Frontal cortex (tissue), 4 donors: ENCODE measurements at places on chromosomes 5 and 9.
A peak's percentile ranks its signal among the peaks of the same experiment; 100 is the strongest.

GRCh38 chr5:148401604-148402003, 17.8 kb downstream of the FBXO38 start:
- no peak for DNase-seq

DNA sequence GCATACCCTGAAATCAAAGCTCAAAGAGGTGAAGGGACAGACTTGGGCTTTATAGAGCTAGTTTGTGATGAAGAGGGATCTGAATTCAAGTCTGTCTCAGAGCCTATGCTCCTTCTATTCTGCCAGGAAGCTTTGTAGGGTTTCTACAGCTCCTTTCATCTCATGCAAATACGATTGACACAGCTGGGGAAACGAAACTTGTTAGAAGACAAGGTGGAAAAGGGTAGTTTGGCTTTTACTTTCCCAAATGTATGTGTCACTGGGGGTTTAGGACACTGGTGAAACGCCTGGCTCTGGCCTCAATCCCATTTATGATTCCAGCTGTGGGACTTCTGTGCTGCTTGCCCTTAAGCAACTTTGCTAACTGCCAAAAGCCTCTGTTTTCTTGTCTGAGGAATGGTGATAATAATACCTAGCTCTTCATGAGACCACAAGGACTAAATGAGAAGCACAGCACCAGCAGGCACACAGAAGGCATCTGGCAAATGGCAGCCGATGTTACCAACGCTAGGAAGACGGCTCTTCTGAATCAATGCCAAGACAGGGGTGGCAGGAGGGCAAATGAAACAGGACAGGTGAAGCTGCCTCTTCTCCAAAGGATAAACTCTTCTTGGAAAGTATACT, 70.3 kb upstream of the EQTN start:
- no peak for DNase-seq

DNA sequence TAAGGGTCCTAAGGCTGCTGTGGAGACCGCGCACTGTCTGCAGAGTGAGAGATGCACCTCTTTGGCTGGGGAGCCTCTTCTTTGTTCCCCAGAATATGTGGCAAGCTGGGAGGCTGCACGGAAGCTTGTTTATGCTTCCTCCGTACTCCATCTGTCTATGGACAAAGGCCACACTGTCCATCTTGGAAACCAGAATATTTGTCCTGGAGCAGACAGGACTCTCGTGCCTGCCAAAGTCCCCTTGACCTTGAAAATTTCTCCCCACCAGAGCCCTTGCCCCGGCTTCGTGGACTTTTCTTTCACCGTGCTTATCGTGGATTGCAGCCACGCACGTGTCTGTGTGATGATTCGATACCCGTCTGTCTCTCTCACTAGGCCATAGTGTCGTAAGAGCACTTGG, 147.4 kb downstream of the NSG2 start:
- no peak for DNase-seq

- DNase-seq: no peak
These were observed 30.9 kb downstream of the ANGPTL2 start for GRCh38 chr9:127091526-127091925.

GRCh38 chr9:5869315-5870019, 21.2 kb upstream of the MLANA start:
- no peak for DNase-seq

GRCh38 chr5:29701600-29701999, 1491.9 kb upstream of the CDH6 start:
- DNase-seq: no peak

DNA sequence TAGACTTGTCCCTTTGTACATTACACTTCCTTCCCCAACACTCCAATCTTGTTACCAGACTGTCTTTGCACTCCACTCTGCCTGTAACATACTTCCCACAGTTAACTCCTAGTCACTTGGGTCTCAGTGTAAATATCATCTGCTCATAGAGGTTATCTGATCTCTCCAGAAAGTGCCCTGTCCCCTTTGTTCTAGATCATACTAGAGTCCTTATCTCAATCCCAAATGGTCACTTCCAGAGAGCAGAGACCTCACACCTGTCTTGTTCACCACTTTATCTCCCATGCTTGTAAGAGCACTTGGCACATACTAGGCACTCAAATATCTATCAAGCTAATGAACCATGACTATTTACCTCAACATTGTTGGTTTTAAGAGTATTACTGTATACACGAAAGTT, 30.4 kb downstream of the SETX start:
- no peak for DNase-seq

DNA sequence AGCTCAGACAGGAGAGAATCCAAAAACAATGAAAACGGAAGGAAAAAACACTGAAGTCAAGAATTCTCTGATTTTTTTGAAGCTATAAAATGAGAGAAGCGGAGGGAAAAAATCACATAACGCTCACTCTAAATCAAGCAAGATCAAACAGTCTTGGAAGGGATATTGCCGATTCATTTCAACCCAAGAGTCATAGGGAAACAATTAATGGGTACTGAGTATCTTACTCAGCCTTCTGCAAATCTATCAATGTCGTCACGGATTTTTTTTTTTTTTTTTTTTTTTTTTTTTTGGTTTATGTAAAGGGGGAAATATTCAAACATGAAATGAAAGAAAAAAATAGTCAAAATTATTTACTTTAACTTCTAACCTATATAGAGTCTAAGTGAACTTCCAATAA, 9.5 kb downstream of the MEF2C start:
- no peak for DNase-seq

DNA sequence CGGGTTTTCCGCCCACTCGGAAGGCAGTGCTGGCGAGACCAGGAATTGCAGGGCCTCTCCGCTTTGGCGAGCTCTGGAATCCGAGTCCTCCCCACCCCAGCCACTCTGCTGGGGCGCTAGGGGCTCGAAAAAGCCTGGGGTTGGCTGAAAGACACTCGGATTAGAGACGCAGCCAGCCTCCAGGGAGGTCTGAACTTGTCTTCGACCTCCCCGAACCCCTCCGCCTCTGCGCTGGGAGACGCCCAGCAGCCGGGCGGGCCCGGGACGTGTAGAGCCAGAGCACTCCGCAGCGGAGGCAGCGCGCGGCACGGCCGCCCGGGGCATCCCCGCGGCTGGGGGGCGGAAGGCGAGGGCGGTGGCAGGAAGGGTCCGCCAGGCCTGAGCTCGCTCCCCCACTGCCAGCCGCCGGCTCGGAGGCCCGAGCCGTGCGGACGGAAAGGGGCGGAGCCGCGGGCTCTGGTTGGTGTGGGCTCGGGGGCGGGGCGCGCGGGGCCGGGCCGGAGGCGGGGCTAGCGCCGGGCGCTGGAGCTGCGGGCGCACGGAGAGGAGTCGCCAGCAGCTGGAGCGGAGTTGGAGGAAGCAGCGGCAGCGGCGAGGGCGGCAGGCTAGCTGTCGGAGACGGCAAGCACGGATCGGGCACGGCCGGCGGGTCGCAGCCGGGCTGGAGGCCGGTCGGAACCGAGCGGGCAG, at the start of gene PIK3R1:
Gene PIK3R1, plus strand, starts transcription at position 549 of the 690 bp plus-strand sequence. CDS start 10,920 bp downstream, outside the sequence.
- peak; percentile 97 for DNase-seq

DNA sequence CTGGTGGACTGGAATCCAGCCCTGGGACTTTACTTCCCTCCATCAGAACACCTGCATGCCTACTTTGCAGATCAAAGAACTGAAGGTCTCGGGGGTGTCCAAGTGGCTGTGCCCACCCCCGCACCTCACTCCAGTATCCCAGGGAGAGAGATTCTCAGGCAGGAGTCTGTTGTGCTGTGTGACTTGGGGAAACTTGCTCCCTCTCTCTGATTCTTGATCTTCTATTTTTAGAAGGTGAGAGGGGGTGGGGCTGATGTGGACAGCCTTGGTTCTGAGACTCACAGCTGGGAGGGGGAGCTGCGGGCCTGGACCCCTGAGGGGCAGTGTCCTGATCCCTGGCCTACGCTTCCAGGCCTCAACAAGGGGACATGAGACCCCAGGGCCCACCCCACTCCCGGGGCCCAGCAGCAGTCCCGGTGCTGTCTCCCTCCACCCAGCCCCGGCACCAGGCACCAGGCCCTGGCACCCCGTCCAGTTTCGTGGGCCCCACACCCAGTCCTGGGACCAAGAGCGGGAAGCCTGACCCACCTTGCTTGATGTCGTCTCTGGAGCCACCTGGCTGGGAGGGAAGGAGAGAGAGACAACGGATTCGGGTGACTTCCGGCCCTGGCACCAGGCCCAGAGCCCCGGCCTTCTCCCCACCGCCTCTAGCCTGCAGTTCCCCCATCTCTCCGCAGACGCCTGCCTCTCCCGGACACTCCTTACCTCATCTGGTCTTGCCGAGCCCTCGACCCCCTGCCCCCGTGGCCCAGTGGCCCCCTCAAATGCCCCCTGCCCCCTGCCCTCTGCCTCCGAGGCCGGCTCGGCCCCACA, 74.0 kb upstream of the SPTLC1 start:
- DNase-seq: no peak

- DNase-seq: no peak
These were observed 157.2 kb upstream of the PANK3 start for GRCh38 chr5:168736281-168736831.

DNA sequence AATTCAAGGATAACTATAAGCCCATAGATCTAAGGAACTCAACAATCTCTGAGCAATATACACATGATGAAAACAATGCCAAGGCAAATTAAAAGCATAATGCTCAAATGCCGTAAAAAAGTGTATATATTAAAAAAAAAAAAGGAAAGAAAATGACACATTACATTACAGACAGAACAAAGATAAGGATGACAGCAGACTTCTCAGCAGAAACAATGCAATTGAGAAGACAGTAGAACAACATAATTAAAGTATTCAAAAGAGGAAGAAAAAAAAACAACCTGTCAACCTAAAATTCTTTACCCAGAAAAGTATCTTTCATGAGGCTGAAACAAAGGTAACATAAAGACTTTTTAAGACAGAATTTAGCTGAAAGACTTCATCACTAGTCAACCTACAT, 591.7 kb downstream of the ZNF608 start:
- no peak for DNase-seq

GRCh38 chr5:154970759-154971158, 29.9 kb downstream of the MRPL22 start:
- no peak for DNase-seq

DNA sequence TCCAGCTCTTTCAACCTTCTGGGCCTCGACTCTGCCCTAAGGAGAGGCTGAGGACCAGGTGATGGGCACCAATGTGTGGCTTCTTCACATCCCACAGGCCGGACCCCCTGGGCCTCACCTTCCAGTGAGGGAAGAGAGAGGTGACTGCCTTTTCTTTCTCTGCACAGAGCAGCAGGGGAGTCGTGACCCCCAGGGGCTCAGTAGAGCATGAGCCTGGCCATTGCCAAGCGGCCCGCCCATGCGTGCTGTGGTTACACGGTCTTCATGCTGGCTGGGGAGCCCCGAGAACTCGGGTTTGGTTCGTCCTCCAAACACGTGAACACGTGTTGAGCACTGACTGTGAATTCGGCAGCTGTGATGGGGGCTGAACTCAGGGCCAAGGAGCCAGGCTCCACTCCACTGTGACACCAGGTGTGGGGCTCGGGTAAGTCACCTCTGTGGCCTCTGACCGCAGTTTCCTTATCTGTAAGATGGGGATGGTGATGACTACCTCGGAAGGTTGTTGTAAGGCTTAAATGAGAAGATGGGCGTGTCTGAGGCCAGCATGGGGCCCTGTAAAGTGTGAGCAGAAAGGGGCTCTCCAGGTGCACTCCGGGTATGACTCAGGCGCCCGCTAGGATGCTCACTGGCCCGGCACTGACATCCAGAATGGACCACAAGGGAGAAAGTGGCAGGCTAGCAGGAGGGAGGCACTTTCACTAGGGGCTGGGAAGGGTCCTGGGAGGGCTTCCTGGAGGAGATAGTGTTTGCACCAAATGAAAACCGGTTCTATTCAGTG, 13.4 kb upstream of the GRHPR start:
- no peak for DNase-seq

DNA sequence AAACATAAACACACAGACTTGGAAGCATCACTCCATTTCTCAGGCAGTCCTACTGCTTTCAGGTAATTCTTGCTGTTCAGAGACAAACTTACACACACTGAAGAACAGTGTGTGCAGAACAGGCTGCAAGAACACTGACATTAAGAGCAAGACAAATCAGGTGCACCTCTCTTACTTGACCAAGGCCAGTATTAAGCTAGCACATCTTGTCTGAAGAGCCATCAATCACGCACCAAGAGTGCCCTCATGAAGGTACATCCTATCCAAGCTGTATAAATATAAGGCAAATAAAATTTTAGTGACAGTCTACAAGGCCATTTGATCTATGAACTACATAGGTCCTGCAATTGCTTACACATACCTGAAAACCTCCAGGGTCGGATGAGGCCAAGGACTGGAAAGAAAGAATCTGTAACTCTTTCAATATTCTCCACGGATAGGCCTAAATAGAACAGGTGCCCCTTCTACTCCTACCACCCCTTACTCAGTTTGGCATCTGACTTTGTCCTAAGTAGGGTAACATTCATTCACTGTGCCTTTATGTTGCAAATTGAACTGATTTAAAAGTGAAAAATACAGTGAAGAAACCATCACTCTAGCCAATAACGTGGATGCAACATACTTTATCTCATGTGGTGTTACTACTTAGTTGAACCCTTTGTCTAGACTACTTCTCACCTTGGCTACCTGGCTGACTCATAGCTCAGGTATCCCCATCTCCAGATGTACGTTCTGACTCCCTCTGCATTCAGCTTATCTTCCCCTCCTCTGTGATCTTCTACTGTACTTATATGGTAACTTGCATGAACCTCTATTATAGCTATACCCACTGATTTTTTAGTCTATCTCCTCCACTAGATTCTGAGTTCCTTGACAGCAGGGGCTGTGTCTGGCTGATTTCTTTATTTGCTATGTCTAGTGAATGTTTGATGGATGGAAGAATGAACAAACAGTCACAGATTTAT, 256.3 kb downstream of the KIAA0825 start:
- no peak for DNase-seq

DNA sequence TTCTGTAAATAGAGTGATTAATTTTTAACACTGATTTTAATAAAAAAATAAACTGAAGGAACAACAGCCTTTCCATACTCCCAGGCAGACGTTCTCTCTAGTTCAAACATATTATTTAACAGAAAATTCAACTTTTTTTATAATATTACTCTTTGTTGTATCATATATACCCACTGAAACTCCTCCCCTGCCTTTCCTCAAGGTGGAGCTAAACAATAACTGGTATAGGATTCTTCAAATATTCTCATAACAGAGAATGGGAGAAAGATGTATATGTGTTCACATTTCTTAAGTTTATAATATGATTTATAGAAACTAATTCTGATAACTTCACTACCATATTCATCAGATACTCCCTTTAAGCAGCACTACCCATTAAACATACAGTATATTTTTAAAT, 83.4 kb downstream of the CYLC2 start:
- DNase-seq: no peak

- no peak for DNase-seq
These were observed 32.6 kb upstream of the SH3PXD2B start for GRCh38 chr5:172486912-172487311.
